ENCODE measurements at places on chromosomes 1 and 21.

- DNase-seq = no peak
Observed at GRCh38 chr1:22484706-22485345, 33.2 kb downstream of the ZBTB40 start.

- DNase-seq = peak; percentile 56
Observed at GRCh38 chr1:36625935-36626310, 143.2 kb upstream of the CSF3R start.

GRCh38 chr1:2789164-2789985 lies 12.1 kb downstream of the TTC34 start:
- DNase-seq = no peak

DNA sequence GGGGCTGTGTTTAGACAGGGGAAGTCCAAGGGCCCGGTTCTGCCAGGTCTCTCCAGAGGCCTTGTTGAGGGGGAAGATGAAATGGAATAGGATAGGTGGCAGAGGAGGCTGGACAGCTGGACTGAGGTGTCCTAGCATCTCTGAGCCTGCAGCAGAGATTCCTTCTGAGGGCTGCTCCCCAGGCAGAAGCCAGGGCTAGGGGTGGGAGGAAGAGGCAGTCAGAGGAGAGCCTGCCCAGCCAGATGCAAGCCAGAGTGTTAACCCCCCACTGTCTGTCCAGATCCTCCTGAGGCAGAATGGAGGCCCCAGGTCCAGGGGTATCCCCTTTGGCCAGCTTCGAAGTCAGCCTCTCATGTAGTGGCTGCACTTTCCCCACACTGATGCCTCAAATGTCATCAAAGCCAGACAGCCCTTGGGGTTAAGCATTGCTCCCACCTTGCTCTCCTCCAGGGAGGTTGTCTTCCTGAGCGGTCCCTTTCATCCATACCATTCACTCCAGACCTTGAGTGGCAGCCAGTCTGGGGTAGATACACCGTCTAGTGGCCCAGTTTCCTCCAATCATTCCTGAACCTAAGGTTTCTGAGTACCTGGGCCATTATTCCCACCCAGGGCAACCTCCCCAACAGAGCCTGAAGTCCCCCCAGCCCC lies 1.7 kb downstream of the CSF1 start:
- DNase-seq = no peak

- no peak for DNase-seq
Observed at GRCh38 chr1:68506386-68506785, 9.5 kb upstream of the DEPDC1 start.

DNA sequence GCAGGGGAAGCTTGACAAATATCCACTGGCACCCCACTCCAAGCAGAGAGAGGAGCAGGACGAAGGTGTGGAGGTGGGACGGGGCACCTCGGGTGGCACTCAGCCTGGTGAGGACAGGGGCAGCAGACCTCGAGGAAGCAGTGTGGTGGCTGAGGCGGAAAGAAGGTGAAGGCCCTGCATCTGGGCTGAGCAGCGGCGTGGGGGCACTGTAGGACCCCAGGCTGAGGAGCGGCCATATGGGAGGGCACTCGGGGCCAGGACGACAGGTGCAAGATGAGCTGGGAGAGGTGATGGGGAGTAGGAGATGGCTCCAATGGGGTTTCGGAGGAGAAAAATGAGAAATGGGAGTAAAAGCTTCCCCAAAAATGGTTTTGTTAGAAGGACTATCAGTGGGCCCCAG lies 224.9 kb downstream of the TRABD2B start:
- DNase-seq = no peak
